ENCODE measurements at places on chromosomes 5 and 9.

DNA sequence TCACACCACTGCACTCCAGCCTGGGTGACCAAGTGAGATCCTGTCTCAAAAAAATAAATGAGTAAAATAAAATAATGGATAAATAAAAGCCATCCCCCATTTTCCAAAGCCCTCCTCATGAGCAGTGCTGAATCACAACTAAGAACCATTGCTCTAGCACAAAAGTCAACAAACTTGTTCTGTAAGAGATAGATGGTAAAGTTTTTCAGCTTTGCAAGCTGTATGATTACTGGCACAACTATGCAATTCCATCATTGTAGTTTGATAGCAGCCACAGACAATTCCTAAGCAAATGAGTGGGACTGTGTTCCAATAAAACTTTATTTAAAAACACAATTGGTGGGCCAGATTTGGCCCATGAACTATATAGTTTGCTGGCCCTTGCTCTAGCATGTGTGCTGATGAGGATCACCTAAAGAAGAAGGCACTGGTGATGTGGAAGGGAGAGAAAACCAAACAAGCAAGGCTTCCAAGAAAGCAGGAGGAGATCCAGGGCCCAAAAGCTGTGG lies 64.6 kb downstream of the NEURL1B start:
- no peak for DNase-seq

DNA sequence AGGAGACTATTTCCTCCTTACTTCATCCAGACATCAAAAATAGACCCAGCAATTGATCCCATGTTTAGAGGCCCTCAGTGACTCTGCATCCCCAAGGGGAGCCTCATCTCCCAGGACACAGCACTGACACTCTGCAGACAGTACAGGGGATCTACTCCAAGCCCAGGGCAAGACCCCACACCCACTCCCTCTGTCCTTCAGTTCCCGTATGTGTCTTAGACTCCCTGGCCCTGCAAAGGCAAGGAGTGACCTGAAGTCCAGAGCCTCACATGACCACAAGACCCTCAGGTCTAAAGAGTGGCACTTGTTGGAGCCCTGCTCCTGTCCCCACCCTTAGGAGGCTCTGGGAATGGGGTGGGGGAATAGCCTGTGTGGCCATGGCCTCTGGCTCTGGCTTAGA lies 21.7 kb downstream of the IGIP start:
- no peak for DNase-seq

GRCh38 chr9:104769655-104770054 lies 5.7 kb downstream of the NIPSNAP3B start:
- DNase-seq = no peak

DNA sequence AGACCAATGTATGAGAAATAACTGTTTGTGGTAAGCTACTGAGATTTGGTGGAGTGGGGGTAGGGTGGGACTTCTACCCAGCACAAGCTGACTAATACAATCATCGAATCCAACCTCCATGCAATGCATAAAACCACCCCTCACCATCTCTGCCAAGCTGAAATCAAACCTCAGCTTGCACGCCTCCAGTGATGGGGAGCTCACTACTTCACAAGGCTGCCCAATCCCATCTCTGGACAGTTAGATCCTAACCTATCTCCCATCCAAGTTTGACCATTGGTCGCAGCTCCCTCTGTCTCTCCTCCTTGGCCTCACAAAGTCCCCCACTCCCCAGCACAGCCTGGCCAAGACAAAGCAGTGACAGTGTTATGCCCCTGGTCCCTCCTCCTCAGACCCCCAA lies 47.0 kb upstream of the HRH2 start:
- no peak for DNase-seq

DNA sequence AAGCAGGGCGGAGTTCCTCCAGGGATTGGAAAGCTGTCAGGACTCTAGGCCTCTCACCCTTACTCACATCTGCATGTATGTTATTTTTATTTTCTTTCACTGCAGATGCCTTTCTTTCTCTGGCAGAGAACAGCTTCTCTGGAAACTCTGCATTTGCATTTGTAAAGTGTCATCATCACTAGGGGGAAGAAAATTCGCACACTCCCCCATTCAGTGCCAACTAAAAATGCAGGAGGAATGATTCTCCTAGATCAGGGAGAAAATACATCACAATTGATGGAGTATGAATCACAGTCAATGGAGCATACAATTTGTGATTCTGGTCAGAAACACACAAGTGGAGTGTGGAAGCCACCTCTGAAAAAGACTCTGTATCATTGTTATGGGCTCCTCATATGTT lies 351.4 kb upstream of the FTMT start:
- no peak for DNase-seq

GRCh38 chr5:18745988-18746615 lies 1111.8 kb downstream of the TAF11L14 start:
- peak; percentile 21 for DNase-seq

- DNase-seq = no peak
Measured at GRCh38 chr5:59151162-59151889, 568.5 kb downstream of the RAB3C start.

GRCh38 chr5:179292202-179292601 lies 53.1 kb downstream of the ADAMTS2 start:
- no peak for DNase-seq

DNA sequence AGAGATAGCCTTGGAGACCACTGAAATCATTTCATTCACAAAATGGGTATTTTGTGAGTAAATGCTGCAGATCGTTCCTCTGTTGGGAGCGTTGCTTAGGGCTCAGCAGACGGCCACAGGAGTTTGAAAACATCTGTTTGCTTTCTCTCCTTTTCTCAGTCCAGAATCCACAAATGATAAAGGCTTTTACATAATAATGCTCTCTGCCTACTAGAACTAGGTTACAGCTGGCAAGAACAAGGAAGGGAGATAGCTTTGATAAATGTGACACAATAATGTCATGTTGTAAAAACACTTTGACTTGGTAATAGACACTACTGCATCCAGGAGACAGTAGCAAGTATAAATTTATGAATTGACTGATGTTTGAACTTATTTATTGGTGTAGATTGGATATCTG lies 1072.4 kb upstream of the CDH6 start:
- no peak for DNase-seq

DNA sequence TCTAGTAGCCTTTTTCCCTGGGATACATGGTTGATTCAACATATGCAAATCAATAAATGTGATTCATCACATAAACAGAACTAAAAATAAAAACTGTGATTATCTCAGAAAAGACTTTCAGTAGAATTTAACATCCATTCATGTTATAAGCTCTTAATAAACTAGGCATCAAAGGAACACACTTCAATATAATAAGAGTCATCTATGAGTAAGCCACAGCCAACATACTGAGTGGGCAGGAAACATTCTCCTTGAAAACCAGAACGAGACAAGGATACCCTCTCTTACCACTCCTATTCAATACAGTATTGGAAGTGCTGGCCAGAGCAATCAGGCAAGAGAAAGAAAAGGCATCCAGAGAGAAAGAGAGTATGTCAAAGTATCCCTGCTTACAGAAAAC lies 239.9 kb downstream of the ATPSCKMT start:
- no peak for DNase-seq

DNA sequence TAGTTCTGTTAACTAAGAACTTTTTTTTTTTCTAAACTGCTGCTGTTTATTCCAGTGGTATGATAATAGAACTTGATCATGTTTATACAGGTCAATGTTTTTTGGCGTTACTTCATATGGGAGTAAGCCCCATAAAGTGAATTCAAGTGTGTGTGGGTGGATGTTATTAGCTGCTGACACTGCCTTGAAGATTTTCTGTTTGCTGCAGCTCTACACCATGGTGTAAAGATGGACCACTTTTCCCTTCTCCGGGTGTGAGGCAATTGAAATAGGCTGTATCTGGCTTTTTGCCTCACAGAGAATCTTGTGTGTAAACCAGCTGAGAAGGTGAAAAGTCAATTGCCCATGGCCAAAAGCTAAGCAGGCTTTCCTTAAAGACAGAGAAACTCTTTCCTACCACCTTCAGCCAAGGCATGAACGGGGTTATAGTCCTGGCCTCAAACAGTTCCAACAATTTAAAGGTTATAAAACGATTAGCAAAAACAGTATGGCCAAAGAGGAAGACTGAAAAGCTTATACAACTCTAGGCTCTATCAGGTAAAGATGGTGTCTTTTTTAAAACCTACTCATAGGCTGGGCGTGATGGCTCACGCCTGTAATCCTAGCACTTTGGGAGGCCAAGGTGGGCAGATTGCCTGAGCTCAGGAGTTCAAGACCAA lies 33.9 kb upstream of the ABCA1 start:
- no peak for DNase-seq

- DNase-seq = no peak
Measured at GRCh38 chr5:3201941-3202340, 393.7 kb upstream of the IRX1 start.

- no peak for DNase-seq
Measured at GRCh38 chr9:85248514-85249312, 493.0 kb downstream of the AGTPBP1 start.

- DNase-seq = no peak
Measured at GRCh38 chr9:75106857-75107256, 18.5 kb downstream of the OSTF1 start.

DNA sequence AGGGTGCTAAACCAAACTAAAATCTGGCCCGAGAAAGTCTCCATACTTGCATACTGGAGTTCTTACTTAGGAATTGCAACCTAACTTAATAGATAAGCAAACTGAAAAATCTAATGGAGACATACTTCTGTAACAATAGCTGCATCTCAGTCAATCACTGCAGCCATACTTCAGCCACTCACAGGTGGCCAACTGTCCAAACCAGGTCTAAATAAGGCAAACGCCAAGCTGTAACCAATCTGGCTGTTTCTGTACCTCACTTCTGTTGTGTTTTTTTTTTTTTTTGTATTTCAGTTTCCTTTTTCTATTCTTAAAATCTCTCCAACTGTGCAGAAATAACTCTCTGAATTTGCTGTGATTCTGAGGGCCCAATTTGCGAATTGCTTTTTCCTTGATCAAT lies 4.4 kb upstream of the NDUFB6 start:
- DNase-seq = no peak

- no peak for DNase-seq
Measured at GRCh38 chr5:180142021-180142765, 66.8 kb downstream of the RASGEF1C start.

- DNase-seq = peak; percentile 66
Measured at GRCh38 chr9:130235558-130236435, 29.8 kb upstream of the HMCN2 start.

DNA sequence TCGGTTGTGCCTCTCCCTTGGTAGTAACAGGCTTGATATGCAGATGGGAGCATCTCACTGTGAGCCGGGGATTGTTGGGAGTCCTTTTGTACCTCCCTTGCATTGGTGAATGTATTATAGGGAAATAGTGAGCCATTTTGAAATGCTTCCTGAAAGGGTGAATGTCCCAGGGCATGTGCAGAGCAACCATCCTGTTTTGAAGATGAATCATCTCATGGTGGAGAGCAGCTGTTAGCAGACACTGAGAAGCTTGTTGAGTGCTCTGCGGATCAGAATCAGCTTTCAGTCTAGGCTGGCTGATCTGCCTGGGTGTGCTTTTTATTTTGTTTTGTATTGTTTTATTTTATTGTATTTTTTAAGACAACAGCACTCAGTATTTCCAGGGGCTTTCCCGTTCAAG lies 29.7 kb downstream of the SLC36A1 start:
- DNase-seq = no peak

- DNase-seq = no peak
Measured at GRCh38 chr5:98060148-98060547, 713.3 kb upstream of the RGMB start.

- no peak for DNase-seq
Measured at GRCh38 chr5:168944004-168944403, 356.9 kb downstream of the SLIT3 start.

DNA sequence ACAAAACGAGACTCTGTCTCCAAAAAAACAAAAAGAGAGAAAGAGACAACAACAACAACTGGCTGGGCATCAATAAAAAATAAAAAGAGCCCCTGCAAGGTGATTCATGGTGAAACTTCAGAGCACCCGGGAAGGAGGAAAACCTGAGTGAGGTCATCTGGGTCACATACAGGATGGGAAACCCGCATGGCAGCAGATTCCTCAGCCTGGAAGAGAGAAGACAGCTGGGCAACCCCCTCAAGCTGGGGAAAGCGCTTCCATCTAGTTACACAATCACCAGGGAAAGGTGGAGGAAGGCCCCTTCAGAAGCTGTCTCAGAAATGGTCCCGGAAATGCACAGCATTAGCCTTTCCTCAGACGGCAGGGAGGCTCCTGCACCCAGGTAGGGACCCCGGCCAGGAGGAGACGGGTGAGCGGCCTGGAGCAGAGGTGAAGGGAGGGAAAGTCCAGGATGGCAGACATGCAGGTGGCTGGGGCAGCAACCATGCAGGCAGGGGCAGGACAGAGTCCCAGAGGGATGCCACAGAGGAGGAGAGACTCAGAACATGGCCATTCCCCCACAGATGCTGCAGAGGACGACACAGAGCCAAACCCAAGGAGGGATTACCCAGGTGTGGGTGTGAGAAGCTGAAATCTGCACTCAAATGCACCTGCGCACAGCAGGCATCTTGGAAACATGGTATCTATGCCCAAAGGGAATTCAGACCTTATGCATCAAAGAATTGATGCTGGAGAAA lies 29.4 kb downstream of the CAMSAP1 start:
- DNase-seq = no peak

DNA sequence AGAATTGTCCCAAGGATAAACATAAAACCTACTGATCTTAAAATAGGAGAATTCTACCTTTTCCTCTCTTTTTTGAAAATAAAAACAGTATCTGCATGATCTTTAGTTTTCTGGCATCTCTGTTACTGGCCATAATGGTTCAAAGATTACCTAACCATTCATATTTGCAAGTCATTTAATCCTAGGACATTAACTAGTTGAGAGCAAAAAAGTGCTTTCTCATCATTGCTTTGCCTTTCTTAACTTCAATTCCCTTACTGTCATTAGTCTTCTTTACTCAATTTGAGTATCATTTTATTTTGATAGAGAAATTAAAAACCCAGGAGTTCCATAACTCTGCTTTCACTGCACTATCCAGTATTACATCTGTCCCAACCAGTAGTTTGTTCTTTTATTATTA lies 68.6 kb downstream of the RFX3 start:
- no peak for DNase-seq
